Stimulated activated CD8-positive, alpha-beta memory T cell treated with anti-CD3 and anti-CD28 coated beads, Interleukin-4, amount 100 ng/mL, for 24 hours (primary cell): ENCODE measurements at places on chromosomes 4 and X.

DNA sequence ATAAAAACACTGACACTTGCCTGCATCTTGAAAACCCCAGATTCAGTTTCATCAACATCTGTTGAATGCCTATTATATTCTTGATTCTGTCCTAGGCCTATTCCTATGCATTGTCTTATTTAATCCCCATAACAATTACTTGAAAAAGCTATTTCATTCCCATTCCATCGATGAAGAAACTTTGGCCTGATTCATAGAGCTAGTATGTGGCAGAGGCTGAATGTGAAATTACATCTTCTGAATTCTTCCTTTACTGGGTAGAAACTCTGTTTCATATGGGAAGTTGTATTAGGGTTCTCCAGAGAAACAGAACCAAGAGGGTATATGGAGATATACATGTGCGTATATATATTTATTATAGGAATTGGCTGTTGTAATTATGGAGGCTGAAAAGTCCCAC, 35.0 kb upstream of the SLC4A4 start:
- no peak for DNase-seq

DNA sequence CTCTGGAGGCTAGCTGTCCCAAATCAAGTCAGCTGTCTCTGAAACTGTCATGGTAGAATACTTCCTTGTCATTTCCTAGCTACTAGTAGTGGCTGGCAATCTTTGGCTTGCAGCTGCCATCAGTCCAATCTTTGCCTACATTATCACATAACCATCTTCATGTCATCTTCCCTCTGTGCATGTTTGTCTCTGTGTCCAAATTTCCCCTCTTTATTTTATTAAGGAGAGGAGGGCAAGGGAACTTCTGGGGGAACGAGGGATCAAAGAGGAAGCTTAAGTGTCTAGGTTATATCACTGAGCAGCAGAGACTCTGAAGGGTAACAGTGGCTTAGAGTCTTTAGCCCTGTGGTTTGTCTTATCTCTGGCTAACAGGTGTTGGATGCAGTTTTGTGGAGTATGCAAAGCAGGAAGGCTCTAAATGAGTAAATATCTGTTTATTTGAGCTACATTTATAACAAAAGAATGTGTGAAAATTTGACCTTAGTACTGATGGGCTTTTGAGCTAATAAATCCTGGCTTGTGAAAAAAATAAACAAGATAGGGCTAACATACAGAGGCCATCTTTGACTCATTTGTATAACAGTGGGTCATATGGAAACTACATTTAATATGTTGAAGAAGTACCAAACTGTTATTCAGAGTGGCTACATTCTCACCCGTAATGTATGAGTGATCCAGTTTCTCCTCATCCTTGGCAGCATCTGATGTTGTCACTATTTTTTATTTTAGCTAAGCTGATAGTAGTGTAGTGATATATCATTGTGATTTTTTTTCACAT, 49.4 kb upstream of the ENOX2 start:
- no peak for DNase-seq

DNA sequence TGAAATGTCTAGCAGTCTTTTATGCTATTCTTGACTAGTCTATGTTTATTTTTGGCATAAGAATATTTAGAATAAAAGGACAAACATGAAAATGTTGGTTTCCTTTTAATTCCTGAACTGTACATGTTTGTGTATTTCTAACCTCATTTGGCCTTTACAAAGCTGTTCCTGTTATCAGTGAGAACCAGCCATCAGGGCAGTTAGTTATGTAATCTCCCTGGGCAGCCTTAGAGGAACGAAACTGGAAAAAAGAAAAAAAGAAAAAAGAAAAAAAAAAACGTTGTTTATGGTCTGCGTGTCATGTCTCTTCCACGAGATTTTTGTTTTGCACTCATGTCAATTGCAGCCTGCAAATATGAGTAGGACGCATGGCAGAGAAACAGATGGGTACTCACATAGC, 193.7 kb downstream of the MAGEB5 start:
- no peak for DNase-seq

DNA sequence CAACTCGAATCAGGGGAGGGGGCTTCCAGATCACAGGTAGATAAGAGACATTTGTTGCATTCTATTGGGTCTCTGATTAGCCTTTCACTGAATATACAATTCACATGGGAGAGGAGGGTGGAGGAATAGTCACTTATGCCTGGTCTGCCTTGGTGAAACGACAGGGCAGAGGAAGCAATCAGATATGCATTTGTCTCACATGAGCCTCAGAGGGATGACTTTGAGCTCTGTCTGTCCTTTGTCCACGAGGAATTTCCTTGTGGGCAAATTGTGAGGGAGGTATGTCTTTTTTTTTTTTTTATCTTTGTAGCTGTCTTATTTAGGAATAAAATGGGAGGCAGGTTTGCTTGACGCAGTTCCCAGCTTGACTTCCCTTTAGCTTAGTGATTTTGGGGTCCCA, 28.5 kb upstream of the TMSB4X start:
- DNase-seq, result no peak

DNA sequence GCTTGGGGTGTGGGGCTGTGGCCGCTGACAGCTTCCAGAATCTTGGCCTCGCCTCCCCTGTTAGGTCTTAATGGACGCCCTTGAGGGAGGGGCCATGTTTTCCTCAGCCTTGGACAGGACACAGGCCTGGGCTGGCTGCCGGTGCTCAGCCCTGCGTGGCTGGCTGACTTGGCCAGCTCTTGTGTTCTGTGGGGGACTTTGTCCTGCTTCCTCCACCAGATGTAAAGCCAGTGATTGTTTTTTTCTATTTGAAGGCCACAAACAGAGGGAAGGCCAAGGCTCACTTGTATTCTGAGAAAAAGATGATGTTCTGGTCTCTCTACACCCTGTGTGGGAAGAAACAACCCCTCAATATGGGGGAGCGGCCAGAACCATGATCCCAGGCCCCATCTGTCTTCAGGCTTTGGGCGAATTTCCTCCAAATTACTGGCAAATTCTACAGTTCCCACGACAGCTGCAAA, 71.3 kb downstream of the HTRA3 start:
- DNase-seq, result no peak

DNA sequence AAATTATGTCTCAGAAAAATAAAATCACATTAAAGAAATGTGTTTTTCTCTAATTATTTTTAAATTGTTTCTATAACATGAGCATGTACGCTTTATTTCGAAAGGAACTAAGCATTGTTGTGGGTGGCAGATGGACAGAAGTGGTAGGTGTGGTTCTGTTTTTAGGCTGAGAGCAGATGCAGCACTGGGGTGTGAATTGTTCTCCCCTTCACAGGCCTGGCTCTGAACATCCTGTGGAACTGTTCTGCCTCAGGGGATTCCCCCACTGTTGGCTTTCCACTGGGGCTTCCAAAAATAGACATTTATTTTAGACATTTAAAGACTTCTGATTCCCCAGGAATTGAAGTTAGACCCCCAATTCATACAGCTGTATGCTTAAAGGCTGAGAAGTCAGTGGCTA, 41.9 kb upstream of the PDHA2 start:
- no peak for DNase-seq

DNA sequence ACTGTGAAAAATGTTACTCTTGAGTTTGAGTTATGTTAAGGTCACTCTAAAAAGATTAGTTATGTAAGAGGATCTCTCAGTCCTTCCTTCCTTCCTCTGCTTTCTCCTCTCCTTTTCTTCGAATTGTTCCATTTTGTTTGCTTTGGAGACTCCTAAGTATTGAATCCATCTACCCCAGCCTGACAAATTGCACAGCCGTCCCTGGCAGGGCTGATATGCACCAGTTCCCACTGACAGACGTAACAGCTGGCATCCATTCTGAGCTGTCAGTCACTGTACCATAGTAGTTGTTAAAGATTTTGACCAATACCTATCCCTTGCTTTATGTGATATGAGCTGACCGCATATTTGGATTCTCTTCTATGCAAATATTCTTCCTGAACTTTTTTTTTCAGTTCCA, 210.7 kb upstream of the IGFBP7 start:
- no peak for DNase-seq

- DNase-seq, result no peak
Measured at GRCh38 chr4:152735396-152735859, 44.1 kb downstream of the TIGD4 start.

DNA sequence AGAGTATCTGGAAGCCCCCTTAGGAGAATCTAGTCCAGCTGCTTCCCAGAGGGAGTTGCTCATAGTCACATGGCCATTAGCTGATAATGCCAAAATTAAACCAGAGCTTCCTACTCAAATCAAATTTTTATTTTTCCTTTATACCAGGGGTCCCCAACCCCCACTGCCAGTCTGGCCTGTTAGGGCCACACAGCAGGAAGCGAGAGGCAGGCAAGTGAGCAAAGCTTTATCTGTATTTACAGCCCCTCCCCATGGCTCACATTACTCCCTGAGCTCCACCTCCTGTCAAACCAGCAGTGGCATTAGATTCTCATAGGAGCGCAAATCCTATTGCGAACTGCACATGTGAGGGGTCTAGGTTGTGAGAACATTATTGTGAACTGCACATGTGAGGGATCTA, 19.2 kb upstream of the TNIP3 start:
- no peak for DNase-seq

DNA sequence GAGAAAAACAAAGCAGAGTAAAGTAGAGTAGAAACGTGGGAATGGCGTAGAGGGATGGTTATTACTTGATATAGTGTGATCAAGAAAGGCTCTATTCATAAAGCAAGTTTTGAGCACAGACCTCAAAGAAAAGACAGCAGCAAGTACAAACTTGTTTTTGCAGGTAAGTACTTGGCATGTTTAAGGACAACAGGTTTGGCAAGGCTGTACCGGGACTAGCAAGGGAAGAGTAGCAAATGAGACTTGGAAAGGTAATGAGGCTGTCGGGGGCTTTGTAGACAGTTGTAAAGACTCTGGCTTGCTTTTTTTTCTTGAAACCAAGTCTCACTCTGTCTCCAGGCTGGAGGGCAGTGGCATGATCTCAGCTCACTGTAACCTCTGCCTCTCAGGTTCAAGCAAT, 40.9 kb downstream of the NEK1 start:
- no peak for DNase-seq

DNA sequence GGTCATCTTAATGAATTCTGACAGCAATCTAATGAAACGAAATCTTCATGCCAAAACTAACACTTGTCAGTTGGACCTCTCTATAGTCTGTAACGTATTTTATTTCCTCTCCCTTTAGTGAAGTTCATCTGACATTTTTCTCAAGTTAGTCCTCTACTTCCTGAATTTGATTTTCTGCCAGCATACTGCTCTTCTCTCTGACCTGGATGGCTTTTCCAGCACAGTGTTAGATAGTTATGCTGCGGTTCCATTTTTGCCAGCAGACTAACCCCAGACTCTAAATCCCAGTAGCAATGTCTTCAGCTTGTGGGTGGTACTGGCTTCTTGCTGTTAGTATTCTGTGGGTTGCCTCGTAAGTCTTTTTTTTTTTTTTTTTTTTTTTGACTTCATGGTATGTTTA, 146.7 kb upstream of the VEGFC start:
- DNase-seq, result no peak

DNA sequence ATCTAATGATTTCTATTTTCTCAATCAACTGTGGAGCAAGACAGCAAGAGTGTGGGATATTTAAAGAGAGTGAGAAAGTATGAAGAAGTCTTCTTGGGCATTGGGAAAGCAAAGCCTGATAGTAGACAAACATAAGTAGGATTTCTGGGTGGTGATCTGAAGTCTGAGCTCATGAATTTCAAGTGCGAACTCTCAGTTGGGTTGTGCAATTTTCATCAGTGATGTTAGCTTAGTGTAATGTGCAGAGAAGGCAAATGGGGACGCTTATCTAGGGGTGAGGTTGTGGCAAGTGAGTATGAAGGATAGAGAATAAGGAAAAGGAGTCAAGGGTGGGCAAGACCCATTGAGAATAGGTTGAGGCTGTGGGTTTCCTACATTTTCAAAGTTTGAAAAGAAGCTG, 23.7 kb downstream of the VGLL1 start:
- DNase-seq, result no peak

- no peak for DNase-seq
Measured at GRCh38 chrX:51804741-51805140, 61.5 kb downstream of the GSPT2 start.

DNA sequence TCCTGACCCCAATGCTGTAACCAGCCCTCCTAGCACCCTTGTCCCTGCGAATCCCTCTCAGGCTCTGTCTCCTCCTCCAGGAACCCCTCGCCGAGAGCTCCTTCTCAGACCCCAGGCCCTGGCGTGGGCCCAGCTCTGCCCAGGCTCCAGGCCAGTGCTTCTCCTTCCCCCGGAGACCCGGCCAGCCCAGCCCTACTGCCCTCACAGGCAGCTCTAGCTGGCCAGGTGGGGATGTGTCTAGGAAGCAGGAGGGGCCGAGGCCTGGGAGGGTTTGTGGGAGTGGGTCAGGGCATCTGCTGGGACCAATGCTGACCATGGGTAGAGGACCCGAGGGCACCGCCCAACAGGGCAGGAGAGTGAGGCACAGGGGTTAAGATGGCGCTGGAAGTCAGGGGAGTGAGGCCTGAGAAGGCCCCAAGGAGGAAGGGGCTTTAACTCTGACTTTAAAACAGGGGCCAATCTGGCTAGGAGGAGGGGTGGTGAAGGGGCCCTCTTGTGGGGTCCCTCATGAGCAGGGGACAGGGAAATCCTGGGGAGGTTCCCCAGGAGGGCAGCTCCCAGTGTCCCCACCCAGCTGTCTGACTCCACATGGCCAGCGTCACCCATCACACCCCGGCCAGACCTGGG, 64.7 kb upstream of the NKX1-1 start:
- DNase-seq, result no peak

DNA sequence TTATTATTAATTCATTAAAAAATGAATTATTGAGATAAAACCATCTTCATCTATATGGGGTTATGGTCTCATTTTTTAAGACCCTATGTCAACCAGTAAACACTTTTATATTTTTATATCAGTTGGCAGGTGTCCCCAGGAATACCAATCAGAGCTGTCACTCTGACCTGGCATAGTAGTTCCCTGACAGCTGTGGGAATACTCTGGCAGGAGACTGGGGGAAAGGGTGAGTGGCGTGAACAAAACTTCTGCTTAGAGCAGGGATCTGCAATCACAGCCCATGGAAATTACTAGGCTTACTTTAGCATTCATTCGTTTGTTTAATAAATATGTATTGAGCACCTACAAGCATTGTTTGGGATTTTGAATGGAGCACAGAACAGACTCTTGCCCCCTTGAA, 254.1 kb upstream of the KLF3 start:
- DNase-seq, result no peak

- no peak for DNase-seq
Measured at GRCh38 chr4:159137176-159137575, 34.3 kb downstream of the RAPGEF2 start.

GRCh38 chr4:35217331-35217730, 1027.0 kb downstream of the ARAP2 start:
- DNase-seq, result no peak

- no peak for DNase-seq
Measured at GRCh38 chr4:15805583-15806517, 27.7 kb downstream of the CD38 start.

DNA sequence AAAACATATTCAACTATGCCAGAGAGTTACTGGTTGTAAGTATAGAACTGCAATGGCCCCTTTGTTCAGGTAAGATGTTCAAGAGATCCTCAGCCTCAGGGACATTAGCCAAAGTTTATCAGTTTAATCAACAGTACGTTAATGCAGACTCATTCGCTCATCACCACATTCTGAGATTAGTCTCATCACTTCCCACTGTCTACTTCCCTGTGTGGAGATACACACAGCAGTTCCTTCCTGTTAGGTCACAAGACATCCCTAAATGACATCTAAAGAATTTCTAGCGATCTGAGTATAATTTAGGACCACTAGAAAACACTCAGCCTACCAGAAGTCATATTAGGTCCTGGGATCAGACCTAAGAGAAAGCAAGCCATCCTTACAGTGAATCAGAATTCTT, 10.4 kb downstream of the SLC10A7 start:
- DNase-seq, result no peak

- no peak for DNase-seq
Measured at GRCh38 chrX:22220941-22221340, 51.8 kb upstream of the CBLL2 start.

- no peak for DNase-seq
Measured at GRCh38 chr4:43607827-43608461, 715.4 kb downstream of the GRXCR1 start.
